Stomach (tissue), 19 donors: ENCODE measurements at places on chromosomes 16 and 17. TPM values are rescaled to one million over a fixed set of nuclear protein-coding genes. Genes with fewer than 3 reads are reported as not detected.

DNA sequence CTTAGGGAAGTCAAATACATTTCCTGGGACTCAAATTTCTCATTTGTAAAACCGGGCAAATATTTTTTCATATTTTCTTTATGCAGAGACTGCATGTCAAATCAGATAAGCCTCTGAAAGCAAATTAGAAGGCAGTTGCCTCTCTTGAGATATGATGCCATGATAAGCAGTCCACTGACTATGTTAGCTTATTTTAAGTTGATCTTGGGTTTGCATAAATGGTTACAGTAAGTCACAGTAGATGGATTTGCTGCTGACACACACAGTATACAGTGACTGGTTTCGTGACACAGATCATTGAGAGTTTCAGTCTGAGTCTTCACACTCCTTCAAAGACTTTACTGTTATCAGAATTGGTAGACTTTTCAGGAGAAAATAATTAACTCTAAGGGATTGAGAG lies 927.6 kb upstream of the CDH8 start:
- H3K36me3 ChIP-seq, result no peaks in the 10 kb centered on the region
- H3K4me3 ChIP-seq, result no peak overlapping the region
- H3K4me1 ChIP-seq, result no peaks in the 10 kb centered on the region
- no peak for DNase-seq
- no peak overlapping the region for H3K27ac ChIP-seq

GRCh38 chr17:74738051-74738996 lies 1.3 kb downstream of the RAB37 start:
- no peaks in the 10 kb centered on the region for H3K36me3 ChIP-seq
- H3K4me1 ChIP-seq, result peaks cover 36% of the 10 kb centered on the region
- H3K27me3 ChIP-seq, result peaks cover 31% of the 10 kb centered on the region
- DNase-seq, result peak; percentile 79

DNA sequence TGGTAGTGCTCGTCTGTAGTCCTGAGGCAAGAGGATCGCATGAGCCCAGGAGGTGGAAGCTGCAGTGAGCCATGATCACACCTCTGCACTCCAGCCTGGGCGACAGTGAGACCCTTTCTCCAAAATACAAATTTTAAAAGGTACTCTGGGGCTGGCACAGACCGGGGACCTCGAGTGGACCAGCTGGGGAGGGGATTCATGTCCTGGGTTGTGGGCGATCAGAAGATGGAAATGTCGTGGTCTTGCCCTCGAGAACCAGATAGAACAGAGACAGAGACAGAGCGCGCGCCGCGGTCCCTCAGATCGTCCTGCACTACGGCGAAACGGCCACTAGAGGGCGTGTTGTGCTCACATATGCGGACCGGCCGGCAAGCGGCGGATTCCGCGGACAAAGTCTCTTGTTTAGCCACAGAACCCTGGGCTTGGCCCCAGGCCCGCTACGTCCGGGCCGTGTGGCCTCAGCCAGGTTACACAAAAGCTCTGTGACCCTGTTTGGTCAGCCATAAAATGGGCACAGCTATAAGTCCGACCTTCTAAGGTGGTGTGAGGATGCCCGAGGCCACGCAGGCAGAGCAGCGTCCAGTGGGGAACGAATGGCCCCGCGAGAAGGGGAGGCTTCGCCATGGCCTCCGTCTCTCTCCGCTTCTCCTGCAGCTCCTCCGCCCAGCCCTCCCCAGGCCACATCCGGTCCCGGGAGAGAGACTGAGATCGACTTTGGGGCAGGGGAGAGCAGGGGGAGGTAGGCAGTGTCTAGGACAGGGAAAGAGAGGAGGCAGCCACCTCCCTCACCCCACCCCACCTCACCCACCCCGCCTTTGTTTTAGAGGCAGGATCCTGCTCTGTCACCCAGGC lies 14.6 kb upstream of the SBK1 start:
- peak overlapping the region; percentile 45 for H3K4me3 ChIP-seq
- DNase-seq, result peak; percentile 91
- no peak overlapping the region for H3K27ac ChIP-seq
- H3K4me1 ChIP-seq, result peaks cover 5% of the 10 kb centered on the region
- H3K27me3 ChIP-seq, result peaks cover 26% of the 10 kb centered on the region

DNA sequence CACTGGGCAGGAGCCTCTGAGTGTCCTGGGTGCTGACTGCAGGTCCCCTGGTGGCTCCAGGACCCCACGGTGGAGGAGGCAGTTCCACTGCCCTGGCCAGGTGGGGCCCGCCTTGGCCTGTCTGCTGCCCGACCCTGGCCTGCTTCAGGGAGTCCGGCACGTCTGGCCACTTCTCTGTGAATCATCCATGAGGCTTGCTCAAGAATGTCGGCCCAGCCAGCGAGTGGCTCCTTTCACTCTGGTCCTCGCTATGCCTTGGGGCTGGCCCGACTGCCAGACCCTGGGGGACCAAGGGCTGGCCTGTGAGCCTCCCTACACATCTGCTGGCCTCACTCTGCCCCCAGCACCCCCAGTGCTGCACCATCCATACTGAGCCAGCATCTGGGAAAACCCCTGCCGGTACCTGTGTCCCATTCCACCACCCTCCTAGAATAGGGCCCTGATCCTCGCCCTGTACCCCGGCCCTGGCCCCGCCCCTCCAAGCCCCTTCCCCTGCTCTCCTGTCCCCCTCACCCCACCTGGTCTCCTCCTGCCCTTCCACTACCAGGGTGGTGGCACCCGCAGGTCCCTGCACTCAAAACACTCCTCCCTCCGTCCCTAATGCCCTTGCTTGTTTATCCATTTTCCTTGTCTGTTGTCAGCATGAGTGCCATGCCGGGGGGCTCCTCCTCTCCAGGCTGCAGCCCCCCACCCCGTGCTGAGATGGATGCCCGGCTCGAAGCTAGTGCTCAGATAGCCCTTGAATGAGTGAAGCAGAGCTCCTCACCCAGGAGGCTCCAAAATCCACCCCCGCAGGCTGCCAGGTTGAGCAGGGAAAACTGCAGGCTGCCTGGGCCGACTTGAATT lies 35.5 kb downstream of the ADCY7 start:
- peak overlapping the region; percentile 61 for H3K27ac ChIP-seq
- H3K4me3 ChIP-seq, result no peak overlapping the region
- DNase-seq, result no peak
- no peaks in the 10 kb centered on the region for H3K27me3 ChIP-seq
- H3K36me3 ChIP-seq, result peaks cover 81% of the 10 kb centered on the region

GRCh38 chr17:10512856-10513255 lies 5.5 kb downstream of the MYH1 start:
- no peak overlapping the region for H3K27ac ChIP-seq
- H3K36me3 ChIP-seq, result no peaks in the 10 kb centered on the region
- H3K4me1 ChIP-seq, result no peaks in the 10 kb centered on the region
- H3K4me3 ChIP-seq, result no peak overlapping the region
- H3K27me3 ChIP-seq, result no peaks in the 10 kb centered on the region
- no peak for DNase-seq

The CRHR1 gene
- not detected for total RNA-seq

The CDH11 gene
- 105 TPM for total RNA-seq

The ATP2A1 gene
- 0.43 TPM for total RNA-seq

The CA7 gene
- not detected for total RNA-seq

The DNAH9 gene
- total RNA-seq, result 0.29 TPM
